ENCODE measurements at places on chromosomes 16 and 17. TPM values are rescaled to one million over a fixed set of nuclear protein-coding genes. Genes with fewer than 3 reads are reported as not detected.

The NPTX1 gene
- total RNA-seq, result under 0.01 TPM

The LCAT gene
- total RNA-seq, result 0.84 TPM

The SLC2A4 gene
- total RNA-seq, result not detected

The NTN1 gene
- 0.21 TPM for total RNA-seq

The HBM gene
- total RNA-seq, result not detected

The EMC6 gene
- 15.5 TPM for total RNA-seq

The CFAP119 gene
- total RNA-seq, result 2.2 TPM

The ETV4 gene
- not detected for total RNA-seq

The NPIPB12 gene
- total RNA-seq, result 38.7 TPM

The MT4 gene
- not detected for total RNA-seq

The PRR29 gene
- 0.21 TPM for total RNA-seq

The SARM1 gene
- 8.8 TPM for total RNA-seq

The PERCC1 gene
- 0.84 TPM for total RNA-seq

The TEX14 gene
- 0.31 TPM for total RNA-seq

The TMEM106A gene
- 3.9 TPM for total RNA-seq

The SPEM3 gene
- total RNA-seq, result under 0.01 TPM

The TOX3 gene
- total RNA-seq, result not detected

The MYH3 gene
- total RNA-seq, result 2.3 TPM

Data from mononuclear cell (primary cell).